ENCODE measurements at places on chromosomes 13 and 19.

- DNase-seq: no peak
Observed at GRCh38 chr13:53250272-53250875, 221.8 kb downstream of the OLFM4 start.

DNA sequence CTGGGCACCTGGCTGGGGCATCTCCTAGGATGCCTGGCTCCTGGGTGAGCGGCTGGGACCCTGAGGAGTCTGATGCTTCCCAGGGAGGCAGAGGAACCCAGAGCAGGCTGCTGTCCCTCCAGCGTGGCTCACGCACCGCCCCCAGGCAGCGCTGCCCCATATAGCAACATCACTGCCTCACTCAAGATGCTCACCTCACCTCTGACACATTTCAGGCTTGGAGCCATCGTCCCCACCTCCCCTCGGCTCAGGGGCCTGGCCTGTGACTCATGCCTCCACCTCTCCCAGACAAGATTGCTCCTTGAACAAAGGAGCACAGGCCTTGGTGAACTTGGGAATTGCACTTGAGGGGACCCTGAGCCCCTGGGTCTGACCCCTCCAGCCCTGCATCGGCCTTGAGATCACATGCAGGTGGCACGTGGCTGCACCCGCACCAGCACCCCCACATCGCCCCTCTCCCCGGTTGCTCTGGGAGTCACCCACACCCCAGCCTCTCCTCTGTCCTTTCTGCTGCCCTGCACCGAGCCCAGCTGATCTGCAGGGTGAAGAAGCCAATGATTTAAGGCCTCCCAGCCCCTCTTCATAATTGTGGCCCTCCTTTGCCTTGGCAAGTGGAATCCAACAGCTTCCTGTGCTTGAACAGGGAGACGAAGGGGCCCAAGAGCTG lies 11.2 kb downstream of the CEBPA start:
- DNase-seq: no peak

DNA sequence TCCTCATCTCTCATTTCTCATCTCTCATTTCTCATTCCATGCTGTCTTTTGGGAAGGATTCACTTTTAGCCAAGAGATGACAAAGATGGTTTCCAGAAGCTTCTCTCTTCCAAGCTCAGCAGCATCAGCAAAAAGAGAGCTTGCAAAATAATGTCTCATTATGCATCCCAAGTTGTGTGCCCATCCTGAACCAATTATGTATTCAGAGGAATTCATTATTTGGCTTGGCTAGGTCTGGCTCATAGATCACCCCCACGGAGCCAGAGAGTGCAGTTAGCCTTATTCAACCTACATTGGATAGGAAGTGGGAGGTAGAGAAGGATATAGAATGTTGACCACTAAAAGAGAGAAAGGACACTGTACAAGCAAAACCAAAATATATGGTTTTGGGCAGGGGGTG lies 5.4 kb upstream of the OLFM2 start:
- DNase-seq: no peak

- peak; percentile 68 for DNase-seq
Observed at GRCh38 chr19:3987619-3988371, 2.5 kb upstream of the EEF2 start.

- DNase-seq: no peak
Observed at GRCh38 chr19:45705710-45706415, 13.4 kb downstream of the QPCTL start.

DNA sequence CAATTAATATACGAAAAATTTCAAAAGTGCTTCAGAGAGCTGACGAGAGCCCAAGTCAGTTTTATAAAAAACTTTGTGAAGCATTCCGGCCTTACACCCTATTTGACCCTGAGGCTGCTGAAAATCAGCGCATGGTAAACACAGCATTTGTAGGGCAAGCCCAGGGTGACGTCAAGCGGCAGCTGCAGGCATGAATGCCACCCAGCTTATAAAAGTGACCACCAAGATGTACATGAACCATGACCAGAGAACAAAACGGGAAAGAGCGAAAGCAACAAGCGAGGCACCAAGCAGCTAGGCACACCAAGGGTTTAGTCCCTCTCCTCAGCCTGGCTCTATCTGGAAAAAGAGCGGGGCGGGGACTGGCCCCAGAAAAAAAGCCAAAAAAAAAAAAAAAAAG lies 6.0 kb downstream of the SIGLEC11 start:
- DNase-seq: no peak

- no peak for DNase-seq
Observed at GRCh38 chr13:78228211-78228610, 309.6 kb upstream of the EDNRB start.

GRCh38 chr19:7663706-7664105 lies 5.1 kb upstream of the RETN start:
- DNase-seq: no peak

GRCh38 chr19:17352608-17353280 lies 15.4 kb downstream of the GTPBP3 start:
- no peak for DNase-seq

DNA sequence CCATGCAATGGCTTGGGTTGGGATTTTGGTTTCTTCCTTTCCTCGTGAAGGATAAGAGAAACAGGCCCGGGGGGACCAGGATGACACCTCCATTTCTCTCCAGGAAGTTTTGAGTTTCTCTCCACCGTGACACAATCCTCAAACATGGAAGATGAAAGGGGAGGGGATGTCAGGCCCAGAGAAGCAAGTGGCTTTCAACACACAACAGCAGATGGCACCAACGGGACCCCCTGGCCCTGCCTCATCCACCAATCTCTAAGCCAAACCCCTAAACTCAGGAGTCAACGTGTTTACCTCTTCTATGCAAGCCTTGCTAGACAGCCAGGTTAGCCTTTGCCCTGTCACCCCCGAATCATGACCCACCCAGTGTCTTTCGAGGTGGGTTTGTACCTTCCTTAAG lies 24.1 kb downstream of the SPC24 start:
- DNase-seq: no peak

DNA sequence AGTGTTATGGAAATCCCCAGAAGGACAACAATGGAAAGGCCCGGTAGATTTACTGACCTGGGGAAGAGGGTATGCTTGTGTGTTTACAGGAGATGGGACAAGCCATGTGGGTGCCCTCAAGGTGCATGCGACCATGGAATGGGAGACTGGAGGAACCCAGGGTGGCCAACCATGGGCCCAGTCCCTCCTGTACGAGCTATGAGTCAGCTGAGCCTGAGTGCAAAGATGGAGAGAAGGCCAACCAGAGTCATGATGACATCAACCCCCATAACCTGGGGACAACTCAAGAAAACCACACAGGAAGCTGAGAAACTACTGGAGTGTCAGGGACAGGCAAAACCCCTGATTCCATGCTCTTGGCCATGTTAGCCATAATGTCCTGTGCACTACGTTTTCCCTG lies 7.8 kb downstream of the ZNF350 start:
- DNase-seq: no peak

- DNase-seq: peak; percentile 8
Observed at GRCh38 chr19:5170329-5170745, 170.3 kb downstream of the PTPRS start.

DNA sequence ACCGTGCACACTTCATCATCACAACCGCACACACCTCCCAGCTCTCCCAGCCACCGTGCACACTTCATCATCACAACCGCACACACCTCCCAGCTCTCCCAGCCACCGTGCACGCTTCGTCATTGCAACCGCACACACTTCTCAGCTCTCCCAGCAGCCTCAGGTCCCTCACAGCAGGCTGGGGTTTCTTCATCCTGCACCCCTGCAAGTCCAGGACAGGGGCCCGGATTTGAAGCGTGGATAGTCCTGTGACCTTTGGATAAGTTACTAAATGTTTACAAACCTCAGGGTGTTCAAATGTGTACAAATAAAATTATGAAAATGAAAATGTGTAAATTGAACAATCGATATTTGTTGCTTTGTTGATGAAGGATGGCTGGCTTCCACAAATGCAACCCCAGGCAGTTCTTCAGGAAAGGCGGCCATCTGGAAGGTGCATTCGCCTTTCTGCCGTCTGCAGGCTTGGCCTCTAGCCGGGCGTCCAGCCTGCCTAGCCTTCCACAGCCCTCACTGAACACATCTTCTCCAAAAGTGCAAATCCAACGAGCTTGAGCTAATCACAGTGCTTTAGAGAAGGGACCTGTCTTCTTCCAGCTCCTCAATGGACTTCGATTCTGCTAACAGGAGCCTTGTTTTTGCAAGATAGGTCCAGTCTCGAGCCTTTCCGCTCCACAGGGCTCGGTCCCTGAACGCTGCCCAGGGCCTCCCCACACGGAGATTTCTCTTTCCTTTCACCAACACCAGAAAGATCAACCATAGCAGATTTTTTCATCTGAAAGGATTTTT lies 74.2 kb downstream of the SPACA7 start:
- no peak for DNase-seq

DNA sequence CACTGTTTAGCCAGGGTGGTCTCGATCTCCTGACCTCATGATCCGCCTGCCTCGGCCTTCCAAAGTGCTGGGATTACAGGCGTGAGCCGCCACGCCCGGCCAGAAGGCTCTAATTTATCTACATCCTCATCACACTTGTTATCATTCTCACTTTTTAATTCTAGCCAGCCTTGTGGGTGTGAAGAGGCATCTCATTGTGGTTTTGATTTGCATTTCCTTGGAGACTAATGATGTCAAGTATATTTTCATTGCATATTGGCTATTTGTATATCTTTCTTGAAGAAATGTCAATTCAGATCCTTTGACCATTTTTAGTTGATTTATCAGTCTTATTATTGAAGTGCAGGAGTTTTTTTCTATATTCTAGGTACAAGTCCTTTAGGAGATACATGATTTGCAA lies 27.7 kb upstream of the HIF3A start:
- DNase-seq: no peak

DNA sequence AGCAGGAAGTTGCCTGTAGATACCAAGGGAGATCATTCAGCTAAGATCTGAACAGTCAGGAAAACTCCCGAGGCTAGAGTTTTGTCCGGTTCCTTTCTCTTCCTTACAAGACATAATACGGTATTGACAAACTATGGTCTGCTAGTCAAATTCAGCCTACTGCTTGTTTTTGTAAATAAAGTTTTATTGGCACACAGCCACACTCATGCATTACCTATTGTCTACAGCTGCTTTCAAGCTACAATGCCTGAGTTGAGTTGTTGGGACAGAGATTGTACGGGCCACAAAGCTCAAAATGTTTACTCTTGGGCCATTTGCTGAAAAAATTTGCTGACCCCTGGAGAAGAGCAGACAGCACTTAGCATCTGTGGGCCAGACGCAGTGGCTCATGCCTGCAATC lies 2.5 kb downstream of the SLC1A6 start:
- DNase-seq: no peak

GRCh38 chr13:80180740-80181355 lies 160.1 kb downstream of the SPRY2 start:
- no peak for DNase-seq

- no peak for DNase-seq
Observed at GRCh38 chr13:110070511-110071120, 236.3 kb downstream of the COL4A1 start.

DNA sequence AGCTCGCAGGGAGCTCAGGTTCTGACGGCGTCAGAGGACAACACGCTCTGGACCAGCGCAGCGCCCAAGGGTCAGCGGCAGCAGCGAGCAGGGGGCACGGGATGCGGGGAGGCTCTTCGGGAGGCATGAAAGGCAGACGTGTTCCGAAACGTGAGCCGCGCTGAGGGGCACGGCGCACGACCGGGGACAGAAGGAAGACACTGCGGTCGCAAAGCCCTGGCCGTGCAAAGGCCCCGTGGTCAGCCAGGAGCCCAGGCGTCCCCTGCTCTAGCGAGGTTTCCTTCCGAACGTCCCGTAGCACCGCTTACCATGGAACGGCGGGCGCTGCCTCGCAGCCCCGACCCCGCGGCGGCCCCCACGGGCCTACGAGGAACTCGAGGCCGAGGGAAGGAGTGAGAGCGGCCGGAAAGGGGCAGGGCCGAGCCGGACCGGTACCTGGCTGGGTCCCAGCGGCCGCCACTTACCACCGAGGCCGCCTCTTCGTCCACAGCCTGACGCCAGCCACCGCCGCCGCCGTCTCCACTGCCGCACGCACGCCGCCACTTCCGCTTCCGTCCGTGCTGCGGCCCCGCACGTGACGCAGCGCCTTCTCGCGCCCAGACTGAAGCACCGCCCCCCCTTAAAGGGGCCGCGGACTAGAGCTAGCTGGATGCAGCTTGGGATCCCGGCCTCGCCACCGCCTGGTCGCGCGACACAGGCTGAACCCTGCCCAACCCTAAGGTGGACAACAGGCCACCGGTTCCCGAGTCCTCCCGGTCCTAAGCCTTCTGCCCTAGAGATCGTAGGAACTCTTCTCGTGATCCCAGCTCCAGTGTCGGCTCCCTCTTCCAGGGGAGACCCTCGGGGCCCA lies 9.4 kb downstream of the ABHD17A start:
- DNase-seq: peak; percentile 73

- DNase-seq: no peak
Observed at GRCh38 chr13:64640002-64640401, 2590.1 kb downstream of the PCDH9 start.

DNA sequence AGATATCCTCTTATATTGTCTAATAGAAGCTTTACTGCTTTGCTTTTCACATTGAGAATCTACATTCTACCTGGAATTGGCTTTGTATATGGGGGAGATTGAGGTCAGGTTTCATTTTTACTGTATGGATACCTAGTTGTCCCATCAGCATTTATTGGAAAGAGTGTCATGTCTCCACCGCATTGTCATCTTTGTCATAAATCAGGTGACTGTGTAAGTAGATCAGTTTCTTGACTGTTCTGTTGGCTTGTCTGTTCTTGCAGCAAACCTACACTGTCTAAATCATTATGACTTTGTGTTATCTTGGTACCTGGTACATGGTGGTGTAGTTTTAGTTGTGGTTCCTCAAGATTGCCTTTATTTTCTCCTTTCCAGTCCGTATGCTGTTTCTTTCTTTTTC lies 5.8 kb downstream of the URI1 start:
- DNase-seq: no peak

DNA sequence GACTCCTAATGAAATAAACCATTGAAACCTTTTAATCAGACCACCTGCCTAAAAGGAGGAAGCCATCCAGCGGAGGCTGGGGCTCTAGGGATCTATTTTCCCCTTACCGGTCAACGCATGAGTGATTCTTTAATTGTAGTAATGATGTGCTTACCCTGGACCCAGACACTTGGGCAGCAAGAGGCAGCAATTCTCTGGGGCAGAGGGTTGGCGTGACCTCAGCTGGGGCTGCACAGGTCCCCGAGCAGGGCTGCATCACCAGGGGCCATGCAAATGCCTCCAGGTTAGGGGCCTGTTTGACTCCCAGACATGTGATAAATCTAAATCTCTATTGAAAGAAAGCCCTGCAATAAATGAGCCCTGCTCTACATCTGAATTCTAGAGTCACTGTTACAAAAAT lies 194.2 kb upstream of the TSHZ3 start:
- no peak for DNase-seq

DNA sequence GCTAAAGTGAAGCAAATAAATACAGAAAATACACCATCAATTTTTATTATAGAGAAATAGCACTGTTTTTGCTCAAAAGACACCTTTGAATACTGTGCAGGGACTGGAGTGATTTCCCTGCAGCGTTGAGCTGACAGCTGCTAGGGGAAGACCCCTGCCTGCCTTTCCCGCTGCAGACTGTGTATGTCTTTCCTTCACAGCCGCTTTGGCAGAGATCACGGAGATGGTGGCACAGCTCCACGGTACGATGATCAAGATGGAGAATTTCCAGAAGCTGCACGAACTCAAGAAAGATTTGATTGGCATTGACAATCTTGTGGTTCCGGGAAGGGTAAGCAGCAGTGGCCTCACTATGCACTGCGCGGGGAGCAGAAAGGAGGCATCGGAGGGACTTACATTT lies 141.5 kb downstream of the STK24 start:
- DNase-seq: no peak

GRCh38 chr13:73090823-73091187 lies 32.0 kb downstream of the KLF5 start:
- no peak for DNase-seq
